ENCODE measurements at places on chromosomes 4 and X. TPM values are rescaled to one million over a fixed set of nuclear protein-coding genes. Genes with fewer than 3 reads are reported as not detected.

Gene GABRA4
- polyA plus RNA-seq: 0.04 TPM

Gene ZFYVE28
- 1.7 TPM for polyA plus RNA-seq

Gene STATH
- polyA plus RNA-seq: 0.68 TPM

Gene SPATA4
- 1.4 TPM for polyA plus RNA-seq

GRCh38 chr4:89114100-89114499 is 2.8 kb downstream of the TIGD2 start:
- DNase-seq: no peak

DNA sequence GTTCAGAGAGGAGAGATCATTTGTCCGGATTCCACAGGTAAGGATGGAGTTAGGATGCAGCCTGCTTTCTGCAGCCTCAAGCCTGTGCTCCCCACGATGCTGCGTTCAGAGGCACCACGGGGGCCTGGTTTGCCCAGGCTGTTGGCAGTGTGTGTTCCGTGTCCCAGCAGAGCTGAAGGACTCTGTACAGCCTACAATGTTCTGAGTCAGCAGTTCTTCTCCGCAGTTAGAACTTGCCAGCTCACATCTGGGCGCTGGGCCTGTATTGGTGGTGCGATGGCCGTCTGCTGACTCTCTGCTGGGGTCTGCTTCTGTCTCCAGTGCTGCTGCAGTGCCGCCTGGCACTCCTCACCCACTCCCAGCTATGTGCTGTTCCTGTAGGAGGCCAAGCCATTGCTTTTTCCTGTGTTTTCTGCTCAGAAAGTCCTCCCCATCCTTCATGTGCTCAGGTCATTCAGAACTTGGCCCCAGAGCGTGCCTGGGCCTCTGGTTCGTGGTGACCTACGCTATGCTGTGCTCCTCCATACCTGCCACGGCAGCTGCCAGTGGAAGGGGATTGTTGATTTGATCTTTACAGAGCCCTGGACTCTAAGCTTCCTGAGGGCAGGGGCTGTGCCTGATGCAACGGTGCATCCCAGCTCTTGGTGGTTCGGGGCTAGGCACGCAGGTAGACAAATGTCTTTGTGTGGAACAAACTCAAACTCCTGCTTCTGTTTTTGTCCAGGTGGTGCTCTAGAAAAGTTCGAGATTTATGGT is 42.6 kb upstream of the TADA2B start:
- DNase-seq: no peak

- no peak for DNase-seq
Measured at GRCh38 chrX:8832582-8833378, 31.6 kb upstream of the FAM9A start.
